Renal cortical epithelial cell (primary cell): ENCODE measurements at places on chromosomes 2 and 18. TPM values are rescaled to one million over a fixed set of nuclear protein-coding genes. Genes with fewer than 3 reads are reported as not detected.

Gene UGT1A9
- 37.2 and 110 TPM in 2 replicates for total RNA-seq

Gene UGT1A7
- 0.69 and 2.8 TPM in 2 replicates for total RNA-seq

Gene SLC16A14
- total RNA-seq = 0.17 and 1.8 TPM in 2 replicates

Gene AQP12A
- not detected in 2 replicates for total RNA-seq

Gene LPIN2
- total RNA-seq = 29.3 and 56.0 TPM in 2 replicates

Gene SALL3
- total RNA-seq = 0.17 and 0.94 TPM in 2 replicates

Gene NLRC4
- total RNA-seq = not detected in 2 replicates

Gene FSHR
- total RNA-seq = 0.05 TPM in 1 of 2 replicates, not detected in the other

Gene IL1RN
- total RNA-seq = 1.6 TPM in 1 of 2 replicates, not detected in the other

Gene HOXD12
- not detected in 2 replicates for total RNA-seq

Gene IGFBP2
- 42.6 and 151 TPM in 2 replicates for total RNA-seq

Gene CYP27A1
- total RNA-seq = 18.6 and 42.8 TPM in 2 replicates

Gene FBXO48
- total RNA-seq = 0.17 and 0.75 TPM in 2 replicates

DNA sequence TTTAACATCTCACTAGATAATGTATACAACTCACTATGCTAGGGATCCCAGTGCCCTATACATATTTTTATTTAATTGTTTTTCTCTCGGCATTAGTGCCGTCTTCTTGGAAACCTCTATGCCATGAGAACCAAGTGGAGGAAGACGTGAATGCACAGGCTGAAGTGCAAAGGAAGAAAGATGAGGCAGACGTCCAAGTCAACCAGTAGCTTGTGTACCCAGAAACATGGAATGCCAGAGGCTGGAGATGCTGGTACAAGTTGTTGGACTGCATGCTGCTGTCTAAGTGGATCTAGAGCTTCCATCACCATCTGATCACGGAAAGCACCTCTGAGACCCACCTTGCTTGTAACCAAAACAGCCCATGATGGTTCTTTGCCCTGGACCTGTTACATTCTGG is 12.5 kb upstream of the GEMIN6 start:
- no peak for DNase-seq

DNA sequence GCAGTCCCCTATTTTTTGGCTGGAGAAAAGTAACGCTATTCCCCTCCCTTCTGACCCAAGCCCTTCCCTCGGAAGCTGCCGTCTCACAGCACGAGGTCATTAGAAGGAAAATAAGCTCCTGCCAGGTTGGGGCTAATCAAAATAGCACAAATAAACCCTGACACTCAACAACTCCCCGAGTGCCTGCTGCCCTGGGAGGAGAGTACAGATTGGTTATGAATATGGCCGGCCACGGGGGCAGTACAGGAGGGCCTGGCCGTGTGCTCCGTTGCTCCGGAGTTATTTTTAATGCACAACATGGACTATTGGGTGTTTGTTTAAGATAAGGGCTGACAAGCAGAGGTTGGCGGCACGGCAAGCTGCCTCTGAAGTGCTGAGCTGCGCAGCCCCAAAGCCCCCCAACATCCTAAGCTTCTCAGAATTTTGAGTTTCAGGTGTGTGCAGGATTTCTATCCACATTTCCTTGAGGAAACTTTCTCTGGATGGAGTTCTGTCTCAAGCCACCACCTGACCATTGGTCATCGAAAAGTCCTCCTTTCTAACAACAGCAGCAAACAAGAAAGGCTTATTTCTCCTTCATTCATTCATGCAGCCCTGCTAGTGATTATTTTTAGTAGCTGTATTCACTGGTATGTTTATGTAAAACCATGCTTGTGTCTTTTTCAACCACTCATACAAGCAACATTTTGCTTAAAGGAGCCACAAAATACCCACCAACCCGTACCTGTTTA is 58.7 kb downstream of the PAX3 start:
- DNase-seq = no peak

DNA sequence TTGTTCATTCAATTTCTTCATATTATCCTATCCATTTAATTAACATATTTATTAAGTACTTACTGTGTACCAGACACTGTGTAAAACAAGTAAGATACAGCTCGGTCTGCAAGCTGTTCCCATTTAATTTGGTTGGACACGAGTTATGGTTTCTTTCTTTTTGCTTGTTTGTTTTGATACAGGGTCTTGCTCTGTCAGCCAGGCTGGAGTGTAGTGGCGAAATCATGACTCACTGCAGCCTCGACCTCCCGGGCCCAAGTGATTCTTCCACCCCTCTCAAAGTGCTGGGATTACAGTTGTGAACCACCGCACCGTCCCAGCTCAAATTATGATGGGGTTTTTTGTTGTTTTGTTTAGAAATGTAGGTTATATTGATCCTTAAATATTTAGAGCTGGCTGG is 9.0 kb downstream of the CYBRD1 start:
- peak; percentile 79 for DNase-seq

DNA sequence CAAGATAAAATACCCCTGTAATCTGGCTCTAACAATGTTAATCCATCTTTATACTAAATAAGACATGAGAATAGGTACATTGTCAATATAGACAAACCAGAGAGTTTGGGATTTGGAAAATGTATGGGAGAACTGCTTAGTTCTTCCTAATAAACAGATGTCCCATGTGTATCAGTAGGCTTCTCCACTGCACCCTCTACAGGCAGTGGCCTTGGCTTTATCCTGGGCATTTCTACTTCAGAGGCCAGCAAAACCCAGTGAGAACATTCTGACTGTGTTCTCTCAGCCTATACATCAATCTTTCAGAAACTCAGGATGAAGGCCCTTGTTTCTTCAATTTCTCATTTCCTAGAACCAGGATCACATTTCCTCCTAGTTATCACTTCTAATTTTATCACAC is 1167.5 kb upstream of the ACVR2A start:
- DNase-seq = no peak

DNA sequence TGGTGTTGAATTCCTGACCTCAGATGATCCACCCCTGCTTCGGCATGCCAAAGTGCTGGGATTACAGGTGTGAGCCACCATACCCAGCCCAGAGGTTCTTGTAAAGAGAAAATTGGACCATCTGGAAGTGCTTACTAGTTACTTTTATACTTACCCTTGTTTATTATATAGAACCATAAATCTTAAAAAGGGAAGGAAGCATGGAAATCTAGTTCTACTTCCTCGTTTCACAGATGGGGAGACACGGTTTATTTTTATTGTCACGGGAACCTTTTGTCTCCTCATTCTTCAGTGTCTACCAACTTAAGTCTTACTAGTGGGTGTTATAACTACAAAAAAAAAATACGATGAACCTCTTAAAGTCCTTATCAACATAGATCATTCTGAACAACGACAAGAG is 45.8 kb upstream of the PDK1 start:
- no peak for DNase-seq

GRCh38 chr2:30268296-30268871 is 37.0 kb downstream of the LBH start:
- DNase-seq = no peak

DNA sequence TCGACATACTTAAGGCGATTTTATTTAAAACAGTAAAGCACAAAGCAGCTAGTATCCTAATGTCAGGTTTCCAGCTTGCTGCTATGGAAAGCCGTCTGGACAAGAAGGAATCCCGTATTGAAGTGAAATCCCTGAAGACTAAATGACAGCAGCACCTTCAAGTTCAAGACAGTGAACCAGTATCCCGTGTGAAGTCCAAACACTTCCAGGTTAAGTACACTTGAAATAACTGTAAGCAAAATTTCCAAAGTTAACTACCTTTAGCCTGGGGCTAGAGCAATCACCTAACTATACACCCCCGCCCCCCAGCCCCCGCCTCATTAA is 1.2 kb downstream of the MBOAT2 start:
- peak; percentile 31 for DNase-seq

- no peak for DNase-seq
Measured at GRCh38 chr2:181178130-181178529, 197.7 kb downstream of the UBE2E3 start.

DNA sequence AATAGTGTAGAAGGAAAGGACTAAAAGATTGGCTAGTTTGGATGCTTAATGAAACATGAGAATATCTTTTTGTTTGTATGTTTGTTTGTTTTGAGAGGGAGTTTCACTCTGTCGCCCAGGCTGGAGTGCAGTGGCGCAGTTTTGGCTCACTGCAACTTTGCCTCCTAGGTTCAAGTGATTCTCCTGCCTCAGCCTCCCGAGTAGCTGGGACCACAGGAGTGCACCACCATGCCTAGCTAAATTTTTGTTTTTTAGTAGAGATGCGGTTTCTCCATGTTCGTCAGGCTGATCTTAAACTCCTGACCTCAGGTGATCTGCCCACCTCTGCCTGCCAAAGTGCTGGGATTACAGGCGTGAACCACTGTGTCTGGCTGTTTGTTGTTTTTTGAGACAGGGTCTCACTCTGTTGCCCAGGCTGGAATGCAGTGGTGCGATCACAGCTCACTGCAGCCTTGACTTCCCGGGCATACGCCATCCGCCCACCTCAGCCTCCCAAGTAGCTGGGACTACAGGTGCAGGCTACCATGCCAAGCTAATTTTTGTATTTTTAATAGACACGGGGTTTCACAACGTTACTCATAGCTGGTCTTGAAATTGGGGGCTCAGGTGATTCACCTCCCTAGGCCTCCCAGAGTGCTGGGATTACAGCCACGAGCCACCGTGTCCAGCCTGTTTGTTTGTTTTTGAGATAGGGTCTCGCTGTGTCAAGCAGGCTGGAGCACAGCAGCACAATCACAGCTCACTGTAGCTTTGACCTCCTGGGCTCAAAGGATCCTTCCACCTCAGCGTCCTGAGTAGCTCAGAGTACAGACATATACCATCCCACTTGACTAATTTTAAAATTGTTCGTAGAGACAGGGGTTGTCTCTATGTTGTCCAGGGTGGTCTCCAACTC is 209.2 kb downstream of the MYCN start:
- DNase-seq = no peak

DNA sequence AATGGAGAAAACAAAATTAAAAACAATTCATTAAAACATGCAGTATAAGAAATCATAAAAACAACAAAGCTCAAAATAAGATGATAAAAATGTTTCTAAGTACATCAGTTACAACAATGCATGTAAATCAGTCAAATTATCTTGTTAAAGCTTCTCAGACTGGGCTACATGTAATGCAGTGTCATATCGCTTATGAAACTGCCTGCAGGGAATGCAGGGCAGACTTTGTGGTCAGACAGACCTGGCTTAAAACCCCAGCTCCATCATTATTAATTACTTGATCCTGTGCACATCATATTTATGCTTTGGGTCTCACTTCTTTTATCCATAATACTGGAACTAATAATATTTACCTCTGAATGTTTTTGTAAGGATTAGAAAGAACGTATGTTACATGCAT is 74.6 kb downstream of the PID1 start:
- no peak for DNase-seq

DNA sequence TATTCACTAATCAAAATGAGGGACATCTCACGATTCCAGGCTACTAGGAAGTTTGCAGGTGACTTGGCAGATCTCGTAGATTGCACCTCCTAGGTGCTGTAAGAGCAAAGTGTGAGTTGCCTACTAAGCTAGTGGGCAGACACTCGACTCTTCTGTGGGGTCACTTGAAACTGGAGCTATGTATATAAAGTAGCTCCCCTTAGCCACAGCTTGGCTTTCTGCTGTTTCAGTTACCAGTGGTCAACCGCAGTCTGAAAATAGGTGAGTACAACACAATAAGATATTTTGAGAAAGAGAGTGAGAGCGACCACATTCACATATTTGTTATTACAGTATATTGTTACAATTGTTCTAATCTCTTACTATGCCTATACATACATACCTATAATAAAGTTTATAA is 23.3 kb downstream of the CTAGE1 start:
- no peak for DNase-seq

DNA sequence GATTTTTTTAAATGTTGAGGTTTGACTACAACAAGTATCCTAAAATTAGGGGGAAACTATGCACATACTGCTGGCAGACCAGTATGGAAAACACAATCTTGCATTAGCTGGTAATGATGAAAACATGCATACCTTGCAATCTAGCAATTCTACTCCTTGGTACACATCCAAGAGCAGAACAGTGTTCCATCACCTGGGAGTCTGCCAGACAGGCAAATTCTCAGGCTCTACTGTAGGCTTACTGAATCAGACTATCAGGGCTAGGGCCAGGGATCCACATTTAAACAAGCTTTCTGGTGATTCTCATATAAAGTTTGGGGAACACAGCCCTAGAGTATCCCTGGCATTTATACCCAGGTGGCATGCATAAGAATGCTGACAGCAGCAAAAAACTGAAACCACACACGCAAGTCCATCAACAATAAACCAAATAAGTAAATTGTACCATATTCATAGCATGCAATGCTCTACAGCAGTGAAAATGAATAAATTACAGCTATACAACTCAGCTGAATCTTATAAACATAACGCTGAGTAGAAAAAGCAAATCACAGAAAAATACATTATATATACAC is 13.6 kb downstream of the CDH2 start:
- DNase-seq = no peak

DNA sequence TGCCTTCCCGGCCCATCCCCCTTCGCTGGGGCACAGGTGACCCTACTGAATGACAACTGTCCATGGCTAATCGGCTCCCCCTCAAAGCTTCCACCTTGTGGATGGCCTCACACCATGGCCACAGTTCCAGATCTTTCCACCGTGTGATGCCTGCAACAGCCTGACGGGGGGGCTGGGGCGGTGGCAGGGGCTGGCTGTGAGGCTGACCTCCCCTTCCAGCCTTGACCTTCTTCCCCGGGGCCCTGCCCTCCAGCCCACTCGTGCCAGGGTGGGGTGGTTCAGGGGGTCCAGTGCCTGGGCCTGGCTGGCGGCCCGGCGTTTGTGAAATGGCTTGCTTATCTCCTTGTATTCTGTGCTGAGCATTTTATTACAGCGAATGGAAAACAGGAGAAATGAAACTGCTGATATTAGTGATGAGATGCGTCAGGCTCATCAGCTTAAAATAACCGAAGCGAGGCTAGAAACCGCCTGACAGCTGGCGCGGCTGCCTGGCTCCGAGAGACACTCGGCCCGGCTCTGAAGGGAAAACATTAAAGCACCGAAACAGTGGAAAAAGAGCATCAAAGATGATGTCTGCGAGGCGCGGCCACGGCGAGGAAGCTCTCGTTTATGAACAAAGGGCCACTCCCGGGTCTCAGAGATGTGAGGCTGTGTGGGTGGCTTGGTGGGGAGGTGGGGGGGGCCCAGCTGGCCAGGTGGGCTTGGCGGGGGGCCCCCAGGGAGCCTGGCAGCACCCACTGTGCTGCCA is 916 bp upstream of the PDCD1 start:
- no peak for DNase-seq

GRCh38 chr2:19937004-19937403 is 35.2 kb upstream of the TTC32 start:
- no peak for DNase-seq

- no peak for DNase-seq
Measured at GRCh38 chr2:134634054-134634753, 84.6 kb downstream of the TMEM163 start.

- no peak for DNase-seq
Measured at GRCh38 chr2:5668682-5669250, 23.4 kb upstream of the SOX11 start.

DNA sequence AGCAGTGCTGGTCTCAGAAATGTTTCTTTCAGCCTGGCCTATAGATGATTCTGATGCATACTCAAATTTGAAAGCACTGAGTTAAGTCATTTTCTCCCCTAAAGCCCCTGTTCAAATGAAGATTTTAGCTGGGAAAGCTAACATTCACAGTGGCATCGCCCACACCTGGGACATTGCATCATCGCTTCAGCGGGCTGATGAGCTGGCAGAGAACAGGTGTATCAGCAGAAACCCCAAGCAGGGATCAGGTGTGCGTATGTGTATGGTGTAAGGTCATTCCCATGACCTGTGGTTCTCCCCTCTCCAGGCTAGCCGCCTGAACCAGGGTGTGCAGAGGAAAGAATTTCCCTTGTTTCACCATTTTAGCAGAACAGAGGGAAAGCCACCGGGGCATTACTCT is 56.3 kb downstream of the EPAS1 start:
- no peak for DNase-seq
